ENCODE measurements at places on chromosomes 13 and 19. TPM values are rescaled to one million over a fixed set of nuclear protein-coding genes. Genes with fewer than 3 reads are reported as not detected.

Gene ICAM4
- total RNA-seq, result 0.38 TPM

Gene NCCRP1
- total RNA-seq, result 20.0 TPM

Gene ATP4B
- not detected for total RNA-seq

Gene ZNF20
- 15.7 TPM for total RNA-seq

Gene KCNN4
- 2.1 TPM for total RNA-seq

Gene SLAIN1
- 132 TPM for total RNA-seq

Gene MEDAG
- 10.8 TPM for total RNA-seq

Gene CD33
- 1.7 TPM for total RNA-seq

Gene ZNF534
- 0.66 TPM for total RNA-seq

Gene TNNT1
- total RNA-seq, result 49.5 TPM

Gene PVR
- total RNA-seq, result 32.1 TPM

Gene IRGC
- total RNA-seq, result not detected

Gene ZNF135
- 25.1 TPM for total RNA-seq

Gene CEACAM4
- 0.44 TPM for total RNA-seq

Gene SULT2A1
- not detected for total RNA-seq

Gene ZNF540
- 15.2 TPM for total RNA-seq

Gene PALM
- 145 TPM for total RNA-seq

Gene GIPC1
- 65.4 TPM for total RNA-seq

Gene C1QTNF9B
- total RNA-seq, result 0.88 TPM

Gene MBD3L2
- not detected for total RNA-seq

Data from camera-type eye (tissue), 1 donor.